ENCODE measurements at places on chromosomes 6 and 20.

DNA sequence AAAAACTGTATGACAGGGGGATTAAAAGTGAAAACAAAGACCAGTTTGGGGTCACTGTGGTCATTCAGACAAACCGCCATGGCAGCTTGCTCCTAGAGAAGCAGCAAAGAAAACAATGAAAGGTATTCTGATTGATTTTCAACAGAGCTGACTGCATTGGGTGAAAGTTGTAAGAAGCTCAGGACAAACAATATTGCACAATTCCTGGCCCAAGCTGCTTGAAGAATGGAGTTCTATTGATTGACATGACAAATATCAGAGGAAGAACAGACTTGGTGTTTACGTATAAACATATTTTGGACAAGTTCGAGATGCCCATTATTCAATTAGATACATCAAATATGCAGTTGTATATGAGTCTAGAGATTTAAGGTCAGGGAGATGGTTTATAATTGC, 62.0 kb downstream of the TRIM38 start:
- DNase-seq, result no peak

DNA sequence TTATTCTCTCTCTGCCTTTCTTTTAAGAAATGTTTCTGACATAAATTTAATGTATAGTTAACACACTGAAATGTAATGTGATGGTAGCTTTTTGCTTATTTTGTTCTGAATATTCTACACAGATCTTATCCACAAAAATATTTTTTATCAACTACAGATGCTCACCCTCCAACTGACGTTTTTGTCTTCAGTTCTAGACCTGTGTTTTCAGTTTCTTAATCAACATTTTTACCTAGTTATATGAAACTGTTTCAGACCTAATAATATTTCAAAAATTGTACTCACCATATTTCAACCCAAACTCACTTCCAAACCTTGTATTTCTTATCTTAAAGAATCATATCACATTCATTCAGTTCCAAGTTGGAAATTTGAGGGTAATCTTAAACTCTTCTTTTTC, 452.8 kb downstream of the RFPL4B start:
- no peak for DNase-seq

DNA sequence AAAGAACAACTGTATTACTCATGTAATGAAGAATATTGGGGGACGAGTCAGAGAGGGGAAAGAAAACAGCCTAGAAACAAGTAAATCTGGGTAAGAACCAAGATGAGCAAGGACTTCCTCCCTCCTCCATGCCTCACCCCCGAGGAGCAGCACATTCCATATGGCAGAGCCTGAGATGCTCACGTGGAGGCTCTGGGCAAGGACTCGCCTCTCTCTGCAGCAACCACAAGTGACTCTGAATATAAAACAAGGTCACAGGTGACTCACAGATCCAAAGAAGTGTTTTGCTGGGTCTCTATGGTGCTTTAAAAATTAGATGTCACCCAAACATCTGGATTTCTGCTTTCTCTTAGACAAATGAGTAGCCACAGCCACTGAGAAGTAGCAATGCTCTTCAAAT, 453.0 kb upstream of the SULF2 start:
- no peak for DNase-seq

DNA sequence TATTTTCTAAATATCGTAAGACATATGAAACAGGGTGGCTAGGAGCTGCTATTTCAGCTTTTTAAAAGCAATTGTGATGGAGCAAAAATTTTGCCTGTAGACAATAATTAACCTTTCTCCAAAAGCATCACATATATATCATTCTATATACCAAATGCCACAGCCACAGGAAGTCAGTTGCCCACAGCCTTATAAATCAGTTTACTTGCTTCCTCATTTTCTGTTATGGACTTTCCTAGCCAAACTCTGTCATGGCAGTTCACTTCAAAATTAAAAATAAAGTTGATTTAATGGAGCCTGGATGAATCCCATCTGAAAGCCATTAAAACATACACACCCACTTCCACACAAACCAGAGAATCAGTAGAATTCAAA, 93.4 kb upstream of the NHSL1 start:
- DNase-seq, result no peak

- DNase-seq, result no peak
These were observed 257.7 kb upstream of the GJE1 start for GRCh38 chr6:141874930-141875602.

DNA sequence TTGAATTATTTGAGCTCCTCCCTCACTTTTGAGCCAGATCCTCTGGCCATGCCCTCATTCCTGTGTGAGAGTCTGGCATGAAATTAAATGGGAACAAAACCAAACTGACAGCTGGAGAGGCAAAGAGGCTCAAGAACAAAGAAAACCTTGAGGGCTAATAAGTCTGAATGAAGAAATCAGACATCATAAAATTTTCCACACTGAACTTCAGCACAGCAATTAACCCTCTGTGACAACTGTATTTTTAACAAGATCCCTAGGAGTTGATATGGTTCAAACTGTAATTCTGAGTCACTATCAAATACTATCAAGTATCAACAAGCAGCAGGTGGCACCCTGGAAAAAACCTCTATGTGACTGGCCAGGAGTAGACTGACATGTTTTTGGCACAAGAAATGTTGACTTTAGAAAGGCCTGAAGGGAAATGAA, 109.4 kb upstream of the EMILIN3 start:
- no peak for DNase-seq

DNA sequence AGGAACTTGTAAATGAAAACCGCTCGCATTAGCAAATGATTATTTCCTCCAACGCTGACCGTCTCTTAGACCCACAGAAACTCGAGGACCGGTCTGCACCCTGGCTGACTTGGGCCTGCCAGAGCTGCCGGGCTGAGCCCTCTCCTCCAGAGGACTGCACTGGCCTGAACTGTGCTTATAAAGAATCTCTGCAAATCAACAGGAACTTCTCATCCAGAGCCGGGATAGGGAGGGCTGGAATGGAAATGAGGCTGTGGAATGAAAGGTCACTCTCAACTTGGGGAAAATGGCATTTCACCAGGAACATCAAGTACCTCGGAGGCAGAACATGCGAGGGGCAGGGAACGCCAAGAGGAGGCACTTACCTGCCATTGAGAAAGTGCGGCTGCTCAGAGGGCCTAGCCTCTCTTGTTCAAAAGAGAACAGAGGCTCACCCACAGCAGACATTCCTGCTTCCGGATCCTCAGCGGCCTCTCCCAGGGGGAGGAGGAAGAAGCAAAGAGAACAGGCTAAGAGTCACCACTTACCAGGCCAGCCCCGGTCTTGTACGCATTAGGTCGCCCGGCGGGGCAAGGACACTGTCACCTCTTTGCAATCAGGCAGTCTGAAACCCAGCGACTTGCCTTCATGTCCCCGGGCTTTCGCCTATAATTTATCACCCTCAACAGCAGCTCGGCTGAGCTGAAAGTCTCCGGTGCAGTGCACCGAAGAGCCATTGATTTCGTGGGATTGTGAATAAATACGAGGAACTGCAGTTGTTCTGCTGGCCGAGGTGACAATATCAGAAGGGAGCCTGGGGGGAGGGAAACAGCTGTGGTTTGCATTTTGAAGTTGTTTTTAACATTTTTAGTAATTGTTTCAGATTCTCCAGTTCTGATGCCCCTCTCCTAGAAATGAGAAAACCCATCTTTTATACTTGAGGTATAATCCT, 37.6 kb downstream of the ZMYND8 start:
- DNase-seq, result no peak

- no peak for DNase-seq
These were observed 179.2 kb upstream of the PHACTR1 start for GRCh38 chr6:12537389-12537788.

- no peak for DNase-seq
These were observed 778.4 kb upstream of the GJE1 start for GRCh38 chr6:141354191-141354955.

DNA sequence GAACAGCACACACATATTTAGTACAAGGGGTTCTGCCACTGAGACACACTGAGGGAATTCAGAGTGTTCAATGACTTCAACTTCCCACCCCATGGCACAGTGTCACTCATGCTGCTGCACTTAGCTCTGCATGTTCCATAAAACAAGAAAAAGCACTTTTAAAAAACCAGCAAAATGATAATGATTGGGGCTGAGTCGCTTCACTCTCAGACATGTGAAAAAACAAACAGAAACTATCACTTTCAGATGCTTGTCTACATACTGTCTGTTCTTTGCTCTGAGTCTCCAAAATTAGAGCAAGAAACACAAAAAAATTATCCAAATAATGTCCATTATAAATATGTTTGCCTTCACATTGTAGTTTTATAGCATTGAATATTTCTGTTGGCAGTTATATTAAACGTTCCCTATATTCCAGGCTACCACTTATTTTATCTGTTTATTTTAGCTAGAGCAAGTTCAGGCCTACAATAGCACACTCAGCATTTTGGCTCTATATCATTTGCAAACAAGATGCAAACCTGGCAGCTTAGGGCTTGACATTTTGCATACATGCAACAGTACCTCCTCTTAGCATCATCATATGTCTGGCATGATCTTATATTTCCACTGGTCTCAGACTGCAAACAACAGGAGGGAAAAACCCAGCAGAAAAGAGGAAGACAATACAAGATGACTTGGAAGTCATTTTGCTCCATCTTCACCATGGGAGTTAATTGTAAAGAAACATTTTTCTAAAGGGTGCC, 398.8 kb downstream of the HACE1 start:
- no peak for DNase-seq

DNA sequence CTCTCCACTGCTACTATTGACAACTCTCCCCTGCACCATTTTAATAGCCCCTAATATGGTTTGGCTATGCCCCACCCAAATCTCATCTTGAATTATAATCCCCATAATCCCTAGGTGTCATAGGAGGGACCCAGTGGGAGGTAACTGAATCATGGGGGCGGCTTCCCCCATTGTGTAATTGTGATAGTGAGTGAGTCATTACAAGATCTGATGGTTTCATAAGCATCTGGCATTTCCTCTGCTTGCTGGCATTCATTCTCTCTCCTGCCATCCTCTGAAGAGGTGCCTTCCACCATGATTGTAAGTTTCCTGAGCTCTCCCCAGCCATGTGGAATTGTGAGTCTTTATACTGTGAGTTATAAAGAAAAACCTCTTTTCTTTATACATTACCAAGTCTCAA, 74.1 kb upstream of the TCF21 start:
- peak; percentile 2 for DNase-seq

GRCh38 chr6:147127587-147127986, 76.6 kb upstream of the STXBP5 start:
- no peak for DNase-seq

GRCh38 chr6:137846772-137847313, 20.2 kb upstream of the TNFAIP3 start:
- DNase-seq, result no peak

GRCh38 chr20:38114353-38114791, 50.7 kb downstream of the TGM2 start:
- no peak for DNase-seq

- no peak for DNase-seq
These were observed 977.0 kb downstream of the TFAP2A start for GRCh38 chr6:9437836-9438235.

GRCh38 chr6:2184700-2185455, 60.5 kb downstream of the GMDS start:
- DNase-seq, result no peak

GRCh38 chr6:143901885-143902750, 37.8 kb downstream of the ZC2HC1B start:
- DNase-seq, result no peak

DNA sequence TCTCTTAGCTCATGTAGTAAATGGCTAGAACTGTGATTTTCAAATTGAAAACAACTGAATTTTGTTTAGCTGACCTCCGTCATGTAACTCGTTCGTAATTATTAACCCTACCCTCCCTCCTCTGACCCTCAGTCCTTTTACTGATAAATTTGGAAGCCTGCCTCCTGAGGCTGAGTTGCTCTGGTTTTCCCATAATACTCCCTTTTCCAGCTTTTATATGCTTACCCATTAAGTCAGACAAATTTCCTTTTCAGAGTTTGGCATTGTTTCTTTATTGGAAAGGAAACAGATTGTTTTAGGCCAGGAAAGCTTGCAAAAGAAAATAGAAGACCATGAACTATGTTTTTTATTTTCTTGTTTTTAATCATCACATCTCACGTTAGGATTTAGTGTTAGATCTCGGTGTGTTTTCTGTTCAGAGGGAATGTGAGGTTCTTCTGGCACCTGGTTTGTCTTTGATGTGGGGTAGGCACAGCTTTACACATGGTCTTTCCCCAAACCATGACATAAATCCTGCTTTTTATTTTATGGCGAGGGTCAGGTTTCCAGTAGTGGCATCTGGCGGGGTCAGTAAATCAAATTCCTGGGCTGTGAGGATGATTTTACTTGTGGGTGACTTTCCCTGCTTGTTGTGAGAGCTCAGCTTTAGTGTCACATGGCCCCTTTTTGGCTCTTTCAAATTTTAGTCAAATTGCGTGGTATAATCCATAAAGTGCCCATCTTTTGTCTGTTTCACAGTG, 24.5 kb downstream of the PLCB4 start:
- DNase-seq, result no peak

DNA sequence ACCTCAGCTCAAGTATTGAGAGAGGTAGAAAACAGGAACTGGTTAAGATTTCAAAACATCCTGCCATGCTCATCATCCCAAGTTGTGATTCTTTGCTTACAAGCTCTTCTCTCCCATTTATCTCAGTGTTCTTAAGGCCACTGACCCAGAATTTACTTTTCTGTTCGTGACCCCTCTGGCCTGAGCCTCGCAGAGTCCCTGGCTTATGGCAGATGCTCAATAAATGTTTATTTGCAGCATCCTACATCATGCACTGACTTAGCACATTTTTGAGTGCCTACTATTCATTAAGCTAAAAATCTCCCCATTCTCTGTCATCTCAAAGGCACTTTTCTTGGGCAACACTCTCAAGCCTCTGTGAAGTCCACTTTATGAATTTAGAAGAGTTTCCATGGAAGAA, 33.4 kb upstream of the MC3R start:
- no peak for DNase-seq

GRCh38 chr6:10884245-10884972, 2.4 kb upstream of the SYCP2L start:
- no peak for DNase-seq

GRCh38 chr6:167129562-167129961, 6.7 kb downstream of the CCR6 start:
- no peak for DNase-seq

DNA sequence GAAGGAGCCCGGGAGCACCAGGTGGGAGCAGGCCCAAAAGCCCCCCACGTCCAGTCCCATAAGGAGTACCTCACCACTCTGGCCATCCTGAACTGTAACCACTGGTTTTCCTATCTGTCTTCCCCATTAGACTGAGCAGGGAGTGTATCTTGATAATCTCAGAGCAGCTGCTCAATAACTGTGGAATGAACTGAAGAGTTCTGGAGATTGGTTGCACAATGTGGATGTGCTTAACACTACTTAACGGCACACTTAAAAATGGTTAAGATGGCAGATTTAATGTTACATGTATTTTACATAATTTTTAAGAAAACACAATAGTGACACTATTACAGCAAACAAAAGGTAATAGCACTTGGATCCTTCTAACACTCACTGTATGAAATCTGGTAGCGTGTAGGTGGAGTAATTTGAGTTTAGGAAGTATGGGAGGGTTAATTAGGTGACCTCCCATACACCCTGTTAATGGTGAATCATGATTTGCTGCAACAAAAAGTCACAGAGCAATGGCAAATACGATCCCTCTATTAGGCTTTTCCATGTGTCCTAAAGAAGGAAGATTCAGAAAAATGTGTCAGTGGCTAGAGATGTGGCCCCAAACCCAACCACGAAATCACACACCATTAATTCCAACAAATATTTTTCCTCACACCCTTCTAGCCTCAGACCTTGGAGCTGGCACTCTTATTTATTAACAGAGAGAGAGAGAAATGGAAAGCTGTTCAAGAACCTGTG, 18.4 kb downstream of the TRAM2 start:
- no peak for DNase-seq
